Activated CD4-positive, alpha-beta T cell treated with anti-CD3 and anti-CD28 coated beads, Interleukin-2, amount 50 U/mL, for 4 hours (primary cell): ENCODE measurements at places on chromosomes 1 and 21.
A peak's percentile ranks its signal among the peaks of the same experiment; 100 is the strongest.

GRCh38 chr1:93692983-93693591 lies 11.4 kb upstream of the BCAR3 start:
- DNase-seq, result no peak

- no peak for DNase-seq
Measured at GRCh38 chr21:44255511-44255981, 6.2 kb downstream of the DNMT3L start.

- no peak for DNase-seq
Measured at GRCh38 chr1:6762060-6762459, 23.2 kb upstream of the CAMTA1 start.

GRCh38 chr21:45923146-45923545 lies 58.4 kb upstream of the COL6A1 start:
- DNase-seq, result peak; percentile 59

- no peak for DNase-seq
Measured at GRCh38 chr1:84174051-84174556, 30.0 kb downstream of the PRKACB start.

DNA sequence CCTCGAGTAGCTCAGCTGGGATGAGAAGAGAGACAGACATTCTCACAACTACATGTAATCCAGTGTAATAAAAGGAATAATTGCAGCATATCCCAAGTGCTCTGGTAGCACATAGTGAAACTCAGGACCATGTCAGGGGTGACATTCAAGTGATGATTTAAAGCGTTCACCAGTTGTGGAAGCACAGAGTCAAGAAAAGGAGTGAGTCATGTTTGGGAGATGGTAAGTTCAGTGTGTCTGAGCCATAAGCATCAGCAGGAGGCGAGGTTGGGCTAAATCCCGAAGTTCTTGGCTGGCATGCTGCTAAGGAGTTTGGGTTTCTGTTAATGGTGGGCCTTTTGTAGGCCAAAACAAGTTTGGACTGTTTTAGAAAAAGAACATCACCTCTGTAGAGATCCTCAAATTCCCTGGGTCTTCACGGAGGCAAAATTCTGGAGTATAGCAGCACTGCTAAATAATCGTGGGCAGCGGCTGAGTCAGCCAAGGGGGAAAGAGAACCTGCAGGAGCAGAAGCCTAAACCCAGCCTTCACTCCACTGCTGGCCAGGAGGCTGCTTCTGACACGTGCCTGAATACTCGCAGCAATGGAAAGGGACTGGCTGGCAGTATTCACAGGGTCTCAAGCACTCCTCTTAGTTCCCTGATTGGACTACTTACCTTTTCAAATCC lies 7.2 kb upstream of the NHLH1 start:
- DNase-seq, result no peak

- no peak for DNase-seq
Measured at GRCh38 chr21:15992171-15992570, 262.4 kb downstream of the USP25 start.

- DNase-seq, result no peak
Measured at GRCh38 chr1:199173356-199173755, 534.5 kb downstream of the PTPRC start.

GRCh38 chr1:233240829-233241682 lies 54.5 kb downstream of the PCNX2 start:
- DNase-seq, result no peak

DNA sequence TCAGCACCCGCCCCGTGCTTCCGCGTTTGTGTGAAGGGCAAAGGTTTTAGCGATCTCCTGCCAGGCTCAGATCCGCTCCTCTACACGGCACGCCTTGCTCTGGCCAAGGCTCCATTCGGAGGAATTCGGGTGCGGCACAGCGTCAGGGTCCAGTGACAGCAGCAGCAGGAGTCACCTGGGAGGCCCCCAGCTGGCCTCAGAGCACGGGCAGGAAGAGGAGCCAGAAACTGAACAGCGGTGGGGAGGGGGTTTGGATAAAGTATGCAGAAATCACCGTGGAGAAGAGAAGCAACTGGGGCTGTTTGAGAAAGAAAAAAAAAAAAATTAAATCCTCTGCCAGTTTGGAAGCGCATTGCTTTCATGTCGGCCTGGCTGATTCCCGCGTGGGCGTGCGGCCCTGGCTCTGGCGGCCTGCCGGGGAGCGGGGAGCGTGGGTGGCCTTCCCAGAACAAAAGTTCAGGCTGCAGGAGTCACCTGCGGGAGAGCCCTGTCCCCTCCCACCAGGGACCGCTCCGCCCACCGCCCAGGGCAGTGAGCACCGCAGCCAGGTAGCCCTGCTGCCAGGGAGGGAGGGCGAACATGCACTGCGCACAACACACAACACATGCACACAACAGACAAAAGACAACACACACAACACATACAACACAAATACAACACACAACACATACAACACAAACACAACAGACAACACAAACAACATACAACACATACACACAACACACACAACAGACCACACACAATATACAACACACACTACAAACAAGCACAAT lies 107.6 kb downstream of the ETS2 start:
- DNase-seq, result no peak

GRCh38 chr1:117632269-117633067 lies 26.6 kb downstream of the TENT5C start:
- DNase-seq, result no peak

DNA sequence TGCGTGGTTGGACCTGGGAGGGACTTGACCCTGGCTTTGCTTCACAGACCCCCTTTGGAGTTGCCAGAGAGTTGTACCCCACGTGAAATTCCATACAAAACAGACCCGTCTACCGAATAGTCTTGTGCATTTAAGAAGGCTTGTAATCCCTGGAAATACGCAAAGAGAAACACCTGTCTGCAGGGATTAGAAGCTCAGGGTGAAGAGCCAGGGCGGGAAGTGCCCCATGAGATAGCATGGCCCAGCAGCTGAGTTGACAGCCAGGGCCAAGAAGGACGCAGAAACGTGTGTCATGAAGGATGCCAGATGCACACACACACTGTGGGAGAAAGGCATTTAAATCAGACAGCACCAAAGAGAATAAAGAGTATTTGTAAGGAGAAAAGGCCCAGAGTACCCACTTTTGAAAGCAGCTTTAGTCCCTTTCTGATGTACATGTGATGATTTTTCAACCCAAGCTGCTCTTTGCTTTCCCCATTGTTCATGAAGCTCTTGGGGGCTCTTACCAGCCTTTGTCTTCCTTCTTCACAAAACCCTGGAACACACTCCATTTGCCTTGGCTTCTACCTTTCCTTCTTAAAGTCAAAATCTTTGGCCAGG lies 46.6 kb downstream of the PCP4 start:
- DNase-seq, result no peak

DNA sequence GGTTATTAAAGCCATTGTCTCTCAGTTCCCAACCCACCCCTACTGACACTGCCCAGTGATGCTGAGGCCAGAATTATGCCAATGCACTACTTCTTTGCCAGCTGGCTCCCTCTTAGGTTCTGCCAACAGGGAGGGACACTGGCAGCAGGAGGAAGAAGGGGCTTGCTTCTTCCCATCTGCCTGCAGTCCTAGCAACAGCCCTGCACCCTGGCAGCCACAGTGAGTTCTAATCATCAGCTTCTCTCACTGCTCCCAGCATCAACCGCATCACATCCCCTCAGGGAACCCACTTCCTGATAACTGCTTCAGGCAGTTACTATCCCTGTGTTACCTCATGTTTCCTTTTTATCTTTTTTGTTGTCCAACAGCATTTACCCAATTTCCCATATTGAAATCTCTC lies 86.2 kb downstream of the UBR4 start:
- DNase-seq, result no peak

DNA sequence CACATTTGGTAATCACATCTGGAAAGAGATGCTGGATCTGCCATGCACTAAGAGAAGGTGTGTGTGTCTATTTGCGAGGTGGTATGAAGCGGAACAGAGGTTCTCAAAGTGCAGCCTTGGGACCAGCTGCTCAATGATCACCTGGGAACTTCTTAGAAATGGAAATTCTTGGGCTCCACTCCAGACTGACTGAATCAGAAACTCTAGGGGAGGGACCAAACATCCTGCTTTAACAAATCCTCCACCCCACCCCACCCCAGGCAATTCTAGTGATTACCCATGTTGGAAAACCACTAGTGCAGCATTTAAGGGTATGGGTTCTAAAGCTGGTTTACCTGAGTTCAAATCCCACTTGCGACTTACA lies 143.9 kb upstream of the JUN start:
- DNase-seq, result no peak

DNA sequence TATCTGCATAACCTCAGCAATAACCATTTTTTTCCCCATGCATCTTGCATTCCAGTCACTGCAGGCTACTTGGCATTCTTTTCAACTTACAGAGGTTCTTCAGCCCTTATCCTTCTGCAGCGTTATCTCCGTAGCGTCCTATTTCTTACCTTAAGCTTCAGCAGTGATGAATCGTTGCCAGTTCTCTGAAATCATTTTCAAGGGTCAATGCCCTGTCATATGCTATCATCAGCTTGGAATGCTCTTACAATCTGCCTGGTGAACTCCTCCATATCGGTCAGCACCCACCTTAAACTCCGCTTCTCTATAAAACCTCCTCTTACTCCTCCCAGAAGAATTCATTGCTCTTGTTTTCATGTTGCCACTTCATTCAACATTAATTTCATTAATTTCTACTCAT lies 105.1 kb upstream of the DPH5 start:
- DNase-seq, result no peak

- DNase-seq, result no peak
Measured at GRCh38 chr1:41618066-41618825, 133.8 kb upstream of the EDN2 start.

DNA sequence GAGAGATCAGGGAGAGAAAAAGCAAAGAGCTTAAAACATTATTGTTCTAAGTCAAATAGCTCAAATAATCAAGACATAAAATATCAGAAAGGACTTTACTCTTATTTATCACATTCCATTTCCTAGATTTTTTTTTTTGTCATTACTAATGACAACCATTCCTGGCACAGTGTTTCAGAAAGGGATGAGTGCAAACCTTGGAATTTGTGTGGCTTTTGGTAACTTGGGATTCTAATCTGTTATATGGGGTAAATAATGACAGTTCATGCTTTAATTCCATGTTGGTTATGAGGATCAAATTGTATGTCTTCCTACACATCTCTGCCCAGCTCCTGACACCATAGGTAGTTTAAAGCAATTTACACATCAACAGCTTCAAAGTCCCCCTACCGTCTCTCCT lies 358.4 kb upstream of the ADGRL4 start:
- no peak for DNase-seq

GRCh38 chr1:4047666-4048065 lies 147.6 kb upstream of the C1orf174 start:
- no peak for DNase-seq

DNA sequence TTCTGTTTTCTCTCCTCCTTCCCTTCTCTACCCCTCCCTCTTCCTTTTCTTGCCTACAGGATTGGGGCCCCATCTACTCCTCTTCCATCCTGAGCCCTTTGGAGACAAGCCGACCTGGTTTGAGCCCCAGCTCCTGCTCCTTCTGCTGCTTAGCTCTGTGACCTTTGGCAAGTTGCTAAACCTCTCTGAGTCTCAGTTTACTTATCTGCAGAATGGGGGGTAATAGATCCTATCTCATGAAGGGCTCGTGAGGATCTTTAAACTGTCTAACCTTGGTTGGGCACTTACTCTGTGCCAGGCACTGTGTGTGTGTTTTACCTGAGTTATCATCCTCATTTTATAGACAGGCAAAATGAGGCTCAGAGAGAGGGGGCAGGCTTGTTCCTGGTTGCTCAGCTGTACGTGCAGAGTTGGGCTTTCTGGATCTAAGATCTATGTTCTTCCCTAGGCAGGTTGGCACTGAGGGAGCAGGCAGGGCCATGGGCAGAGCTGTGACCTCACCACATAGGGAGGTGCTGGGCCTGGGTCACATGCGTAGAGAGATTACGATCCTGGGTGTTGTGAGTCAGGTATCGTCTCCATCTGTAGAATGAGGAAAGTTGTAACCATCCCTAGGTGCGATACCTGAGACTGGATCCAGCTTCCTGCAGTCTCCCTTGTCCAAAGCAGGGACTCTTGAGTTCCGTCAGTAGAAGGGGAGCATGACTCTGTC lies 58.5 kb downstream of the FOXO6 start:
- no peak for DNase-seq

- peak; percentile 38 for DNase-seq
Measured at GRCh38 chr21:45555557-45556301, 13.5 kb upstream of the SLC19A1 start.

DNA sequence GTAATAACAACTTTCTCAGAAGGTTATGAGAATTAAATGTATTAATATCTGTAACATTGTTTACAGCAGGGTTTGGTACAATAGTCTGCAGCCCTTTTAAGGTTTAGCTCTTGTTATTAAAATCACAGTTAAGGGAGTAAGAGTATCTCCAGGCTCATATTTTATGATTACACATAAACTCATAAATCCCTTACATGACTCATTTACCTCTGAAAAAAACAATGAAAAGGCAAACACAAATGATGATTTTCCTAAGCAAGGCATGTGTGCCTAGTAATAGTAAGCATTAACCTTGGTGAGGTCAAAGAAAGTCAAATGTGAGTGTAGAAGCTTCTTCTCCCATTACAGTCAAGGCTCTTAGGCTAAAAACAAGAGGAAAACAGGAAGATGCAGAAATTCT lies 84.5 kb upstream of the ADGRL4 start:
- DNase-seq, result no peak

DNA sequence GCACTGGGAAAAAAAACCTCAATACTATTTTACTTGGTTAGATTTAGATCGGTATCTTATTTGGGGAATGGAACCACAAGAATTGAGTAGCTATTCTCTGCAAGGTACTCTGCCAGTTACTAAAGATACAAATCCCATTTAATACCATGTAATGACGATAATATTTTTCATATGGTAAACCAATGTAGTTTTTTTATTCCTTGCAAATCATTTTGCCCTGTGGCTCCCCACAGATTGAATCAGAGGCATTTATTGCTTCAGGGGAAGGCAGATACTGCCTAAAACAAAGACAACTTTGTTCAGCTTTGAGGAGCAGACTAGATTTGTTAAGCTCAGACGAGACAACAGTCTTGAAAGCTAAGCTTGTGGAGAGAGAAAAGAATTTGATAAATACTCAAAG lies 226.7 kb upstream of the RUNX1 start:
- no peak for DNase-seq

DNA sequence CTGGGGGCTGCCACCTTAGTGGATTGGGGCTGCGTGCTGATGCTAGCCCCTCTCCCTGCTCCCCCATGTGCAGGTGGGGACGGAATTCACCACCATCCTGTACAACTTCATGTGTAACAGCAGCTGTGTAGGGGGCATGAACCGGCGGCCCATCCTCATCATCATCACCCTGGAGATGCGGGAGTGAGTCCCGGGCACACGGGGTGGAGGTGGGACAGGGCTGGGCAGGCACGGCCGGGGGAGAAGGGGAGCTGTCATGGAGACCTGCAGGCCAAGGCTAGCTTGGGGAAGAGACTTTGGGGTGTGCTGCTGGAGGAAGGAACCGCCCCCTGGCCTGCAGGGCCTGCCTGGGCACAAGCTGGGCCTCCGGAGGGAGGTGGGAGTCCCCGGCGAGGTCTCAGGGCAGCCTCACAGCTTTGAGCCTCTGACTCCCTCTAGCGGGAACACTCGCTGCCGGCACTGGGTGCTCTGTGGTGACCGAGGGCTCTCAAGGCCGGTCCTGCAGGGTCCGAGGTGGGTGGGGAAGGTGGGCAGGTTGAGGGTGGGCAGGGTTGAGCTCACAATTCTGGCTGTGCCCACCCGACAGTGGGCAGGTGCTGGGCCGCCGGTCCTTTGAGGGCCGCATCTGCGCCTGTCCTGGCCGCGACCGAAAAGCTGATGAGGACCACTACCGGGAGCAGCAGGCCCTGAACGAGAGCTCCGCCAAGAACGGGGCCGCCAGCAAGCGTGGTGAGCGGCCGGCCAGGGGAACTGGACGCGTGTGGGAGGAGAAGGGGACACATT lies 25.0 kb upstream of the CCDC27 start:
- no peak for DNase-seq
